ENCODE measurements at places on chromosomes 5 and 9. TPM values are rescaled to one million over a fixed set of nuclear protein-coding genes. Genes with fewer than 3 reads are reported as not detected.
A peak's percentile ranks its signal among the peaks of the same experiment; 100 is the strongest.

LHX3 gene
- polyA plus RNA-seq: 0.07 TPM

DNA sequence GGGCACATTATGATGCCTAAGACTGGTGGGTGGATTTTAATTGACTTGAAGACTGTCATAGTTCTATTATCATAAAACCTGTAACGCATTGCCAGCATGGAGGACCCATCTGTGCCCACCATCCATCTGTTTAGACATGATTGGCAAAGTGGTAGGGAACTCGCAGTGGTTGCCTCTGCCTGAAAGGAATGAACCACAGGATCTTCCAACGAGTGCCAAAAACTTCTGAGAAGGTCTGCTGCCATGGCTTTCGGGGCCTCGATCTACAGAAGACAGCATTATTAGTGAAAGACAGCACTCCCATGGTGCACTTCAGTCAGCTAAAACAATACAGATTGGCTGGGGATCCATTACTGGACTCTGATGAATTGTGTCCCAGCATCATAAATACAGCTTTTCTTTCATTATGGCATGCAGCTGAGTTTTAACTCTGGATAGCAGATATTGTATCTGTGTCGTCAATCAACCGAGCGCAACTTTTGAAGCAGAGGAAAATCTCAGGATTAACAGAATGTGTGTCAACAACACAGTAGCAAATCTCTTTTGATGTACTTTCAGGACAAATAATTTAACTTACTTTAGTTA lies 74.3 kb downstream of the ZDHHC21 start:
- H3K4me3 ChIP-seq: no peak overlapping the region
- no peaks in the 10 kb centered on the region for H3K36me3 ChIP-seq
- no peak overlapping the region for H3K27ac ChIP-seq
- H3K27me3 ChIP-seq: no peaks in the 10 kb centered on the region
- no peak for DNase-seq

- DNase-seq: no peak
- no peaks in the 10 kb centered on the region for H3K27me3 ChIP-seq
- no peak overlapping the region for H3K27ac ChIP-seq
These were observed 802.4 kb upstream of the ACO1 start for GRCh38 chr9:31582071-31582470.

DNA sequence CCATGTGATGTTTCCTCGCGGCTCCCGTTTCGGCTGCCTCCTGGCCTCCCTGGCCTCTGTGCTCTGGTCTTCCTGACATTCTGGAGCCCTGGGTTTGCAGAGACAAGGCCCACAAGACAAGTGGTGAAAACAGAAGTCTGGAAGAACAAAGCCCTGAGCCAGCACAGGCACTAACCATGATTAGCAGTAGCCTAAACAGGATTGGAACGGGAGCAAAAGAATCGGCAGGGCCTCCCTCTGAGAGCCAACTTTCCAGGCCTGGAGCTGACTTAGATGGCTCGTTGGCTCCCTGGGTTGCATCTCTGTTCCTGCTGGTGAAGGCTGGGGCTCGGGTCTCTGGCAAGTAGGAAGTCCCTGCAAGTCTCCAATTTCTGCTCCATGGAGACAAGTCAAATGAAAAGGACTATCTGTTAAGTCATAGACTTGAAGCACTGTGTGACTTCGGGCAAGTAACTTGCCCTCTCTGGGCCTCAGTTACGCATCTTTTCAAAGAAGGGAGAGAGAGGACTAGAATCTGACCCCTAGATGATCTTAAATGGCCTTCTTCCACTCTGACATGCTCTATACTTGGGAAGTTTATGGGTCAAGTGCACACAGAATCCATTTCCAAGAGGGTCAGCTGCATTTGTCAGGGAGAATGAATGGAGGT lies 3.3 kb downstream of the COL27A1 start:
- no peak for DNase-seq
- no peaks in the 10 kb centered on the region for H3K36me3 ChIP-seq
- H3K4me1 ChIP-seq: peaks cover 20% of the 10 kb centered on the region
- peaks cover 4% of the 10 kb centered on the region for H3K27me3 ChIP-seq
- H3K4me3 ChIP-seq: no peak overlapping the region
- H3K27ac ChIP-seq: no peak overlapping the region

DNA sequence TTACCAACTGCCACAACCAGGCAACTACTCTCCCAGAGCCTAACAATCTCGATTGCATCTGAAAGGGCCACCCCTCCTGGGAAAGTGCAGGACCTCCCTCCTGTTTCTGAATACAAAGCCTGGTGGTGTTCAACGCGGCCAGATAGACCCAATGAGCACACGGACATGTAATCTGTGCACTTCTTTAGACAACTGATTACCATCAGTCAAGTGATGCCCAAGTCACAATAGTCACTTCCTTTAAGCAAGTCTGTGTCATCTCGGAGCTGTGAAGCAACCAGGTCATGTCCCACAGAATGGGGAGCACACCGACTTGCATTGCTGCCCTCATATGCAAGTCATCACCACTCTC lies 739 bp downstream of the C9orf72 start:
- H3K4me3 ChIP-seq: peak overlapping the region; percentile 71
- peak overlapping the region; percentile 97 for H3K27ac ChIP-seq
- peaks cover 19% of the 10 kb centered on the region for H3K4me1 ChIP-seq
- no peaks in the 10 kb centered on the region for H3K27me3 ChIP-seq
- peak; percentile 89 for DNase-seq

DNA sequence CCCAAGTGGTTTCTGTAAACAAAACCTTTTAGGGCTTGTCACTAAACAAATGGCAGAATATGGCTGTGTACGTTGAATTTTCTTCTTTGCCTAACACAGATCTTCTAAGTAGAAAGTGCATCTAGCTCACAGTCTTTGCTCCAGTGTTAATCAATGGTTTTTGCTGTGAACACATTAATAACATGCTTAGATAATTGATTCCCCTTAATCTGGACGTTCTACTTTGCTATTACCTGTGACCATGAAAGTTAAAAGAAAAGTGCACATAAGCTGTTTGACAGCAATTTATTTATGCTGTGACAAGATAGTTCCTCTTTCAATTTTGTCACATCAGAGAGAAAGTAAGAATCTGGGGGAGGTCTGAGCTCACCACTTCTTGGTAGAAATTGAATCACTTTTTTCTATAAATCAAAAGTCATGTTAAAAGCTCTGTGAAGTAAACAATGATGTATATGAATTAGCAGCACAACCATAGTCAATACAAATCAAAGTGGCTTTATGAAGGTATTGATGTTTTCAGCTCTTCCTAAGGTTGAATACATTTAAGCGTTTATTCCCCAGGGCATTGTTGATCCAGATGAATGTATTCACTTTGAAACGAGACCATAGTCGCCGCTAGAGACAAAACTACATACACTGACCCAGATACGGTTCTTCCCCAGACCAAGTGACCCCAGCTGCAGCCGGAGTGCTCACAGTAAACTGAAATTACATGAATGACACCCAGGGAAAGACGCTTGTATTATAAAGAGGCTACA lies 174.6 kb upstream of the ZNF608 start:
- H3K4me1 ChIP-seq: peaks cover 29% of the 10 kb centered on the region
- no peaks in the 10 kb centered on the region for H3K36me3 ChIP-seq
- H3K27ac ChIP-seq: peak overlapping the region; percentile 71
- no peaks in the 10 kb centered on the region for H3K27me3 ChIP-seq
- H3K4me3 ChIP-seq: peak overlapping the region; percentile 36

DNA sequence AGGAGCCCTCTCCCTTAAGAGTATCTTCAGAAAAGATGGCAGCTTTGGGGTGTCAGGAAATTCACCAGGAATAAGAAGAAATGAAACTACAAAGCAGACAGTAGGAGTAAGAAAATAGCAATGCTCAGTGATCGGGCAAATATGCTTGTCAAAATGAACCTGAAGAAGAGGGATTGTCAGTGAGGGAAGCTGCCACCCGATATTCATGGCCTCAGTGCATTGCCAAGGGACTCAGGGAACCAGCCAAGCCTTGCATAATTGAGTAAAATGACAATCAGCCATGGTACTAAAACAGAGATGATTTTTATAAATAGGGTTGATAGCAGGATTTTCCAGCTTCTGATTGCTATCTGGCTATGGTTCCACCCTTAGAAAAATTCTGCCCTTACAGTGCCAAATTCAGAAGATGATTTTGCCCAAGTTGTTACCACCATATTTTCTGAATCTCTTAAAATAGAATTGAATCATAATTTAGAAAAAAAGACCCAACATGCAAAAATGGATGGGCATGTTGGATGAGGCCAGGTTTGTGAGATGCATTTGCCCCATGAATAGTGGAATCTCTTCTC lies 274.0 kb downstream of the NTRK2 start:
- H3K36me3 ChIP-seq: no peaks in the 10 kb centered on the region
- H3K27ac ChIP-seq: no peak overlapping the region
- H3K4me3 ChIP-seq: no peak overlapping the region
- no peaks in the 10 kb centered on the region for H3K27me3 ChIP-seq

GRCh38 chr5:144315026-144315425 lies 144.4 kb downstream of the KCTD16 start:
- H3K4me3 ChIP-seq: no peak overlapping the region
- H3K27ac ChIP-seq: no peak overlapping the region
- DNase-seq: no peak
- no peaks in the 10 kb centered on the region for H3K27me3 ChIP-seq
- H3K4me1 ChIP-seq: no peaks in the 10 kb centered on the region

DNA sequence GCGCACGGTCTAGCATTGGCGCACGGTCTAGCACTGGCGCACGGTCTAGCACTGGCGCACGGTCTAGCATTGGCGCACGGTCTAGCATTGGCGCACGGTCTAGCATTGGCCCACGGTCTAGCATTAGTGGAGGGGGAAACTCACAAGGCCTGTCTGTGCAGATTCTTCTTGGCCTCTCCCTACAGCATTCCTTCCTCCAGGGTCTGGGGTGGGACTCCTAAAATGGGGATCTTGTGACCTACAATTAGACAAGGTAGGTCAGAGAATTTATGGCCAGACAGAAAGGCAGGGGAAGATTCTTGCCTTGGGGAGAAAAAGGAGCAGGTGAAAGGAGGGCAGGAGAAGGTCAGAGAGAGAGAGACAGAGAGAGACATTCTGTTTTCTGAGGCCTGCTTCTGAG lies 5.4 kb upstream of the GBGT1 start:
- H3K27ac ChIP-seq: no peak overlapping the region
- DNase-seq: no peak
- H3K36me3 ChIP-seq: no peaks in the 10 kb centered on the region
- no peaks in the 10 kb centered on the region for H3K27me3 ChIP-seq
- H3K4me3 ChIP-seq: no peak overlapping the region

HTR1A gene
- polyA plus RNA-seq: not detected

OBP2B gene
- polyA plus RNA-seq: not detected

- H3K4me1 ChIP-seq: no peaks in the 10 kb centered on the region
- DNase-seq: no peak
- no peak overlapping the region for H3K4me3 ChIP-seq
- H3K36me3 ChIP-seq: no peaks in the 10 kb centered on the region
These were observed 26.1 kb upstream of the IL7R start for GRCh38 chr5:35830587-35830986.

RLN1 gene
- polyA plus RNA-seq: 0.60 TPM

DNA sequence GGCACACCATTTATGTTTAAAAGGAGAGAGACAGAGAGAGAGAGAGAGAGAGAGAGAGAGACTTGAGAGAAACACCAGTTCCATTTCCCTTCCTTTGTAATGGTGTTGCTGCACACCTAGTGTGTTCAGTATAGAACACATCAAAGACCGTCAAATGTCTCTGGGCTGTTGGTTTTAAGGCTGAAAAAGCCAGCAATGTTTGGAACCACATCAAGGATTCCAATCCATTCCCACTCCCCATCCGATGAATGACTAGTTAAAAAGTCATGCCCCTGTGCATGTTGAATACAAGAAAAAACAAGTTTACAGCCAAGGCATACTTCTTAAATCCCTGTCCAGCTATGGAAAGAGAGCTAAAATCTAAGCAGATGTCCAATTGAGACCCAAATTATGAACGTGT lies 83.0 kb upstream of the IFNE start:
- no peaks in the 10 kb centered on the region for H3K36me3 ChIP-seq
- peaks cover 16% of the 10 kb centered on the region for H3K27me3 ChIP-seq
- no peak for DNase-seq
- H3K4me3 ChIP-seq: no peak overlapping the region
- no peak overlapping the region for H3K27ac ChIP-seq

DNA sequence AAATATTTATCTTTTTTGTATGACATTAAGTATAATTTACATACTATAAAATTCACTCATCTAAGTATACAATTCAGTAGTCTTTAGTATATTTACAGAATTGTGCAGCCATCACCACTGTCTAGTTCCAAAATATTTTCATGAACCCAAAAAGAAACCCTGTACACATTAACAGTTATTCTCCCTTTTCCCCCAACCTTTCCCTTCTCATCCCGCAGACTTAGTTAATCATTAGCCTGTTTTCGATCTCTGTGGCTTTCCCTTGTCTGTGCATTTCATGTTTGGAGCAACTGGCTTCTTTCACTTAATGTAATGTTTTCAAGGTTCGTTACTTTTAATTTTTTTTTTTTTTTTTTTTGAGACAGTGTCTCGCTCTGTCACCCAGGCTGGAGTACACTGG lies 37.5 kb downstream of the MTREX start:
- no peaks in the 10 kb centered on the region for H3K27me3 ChIP-seq
- no peak overlapping the region for H3K4me3 ChIP-seq
- peaks cover 12% of the 10 kb centered on the region for H3K36me3 ChIP-seq
- H3K27ac ChIP-seq: no peak overlapping the region
- no peak for DNase-seq
- no peaks in the 10 kb centered on the region for H3K4me1 ChIP-seq

GRCh38 chr9:98641695-98642094 lies 67.0 kb downstream of the GABBR2 start:
- no peaks in the 10 kb centered on the region for H3K36me3 ChIP-seq
- no peak overlapping the region for H3K4me3 ChIP-seq
- peaks cover 5% of the 10 kb centered on the region for H3K27me3 ChIP-seq

FANCG gene
- 27.1 TPM for polyA plus RNA-seq

DNA sequence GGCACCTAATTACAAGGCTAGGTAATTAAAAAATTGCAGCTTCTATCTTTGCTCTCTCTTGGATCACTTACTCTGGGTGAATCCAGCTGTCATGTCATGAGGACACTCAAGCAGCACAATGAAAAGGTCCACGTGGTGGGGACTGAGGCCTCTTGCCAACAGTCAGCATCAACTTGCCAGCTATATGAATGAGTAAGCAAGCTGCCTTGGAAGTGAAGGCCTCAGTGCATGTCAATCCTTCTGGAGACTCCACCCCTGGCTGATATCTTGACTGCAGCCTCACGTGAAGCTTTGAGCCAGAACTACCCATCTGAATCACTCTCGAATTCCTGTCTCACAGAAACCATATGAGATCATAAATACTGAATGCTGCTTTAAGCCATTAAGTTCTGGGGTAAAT lies 140.5 kb downstream of the SNX18 start:
- no peak overlapping the region for H3K27ac ChIP-seq
- peaks cover 6% of the 10 kb centered on the region for H3K4me1 ChIP-seq
- H3K4me3 ChIP-seq: no peak overlapping the region
- no peaks in the 10 kb centered on the region for H3K36me3 ChIP-seq
- no peaks in the 10 kb centered on the region for H3K27me3 ChIP-seq

ALDH1B1 gene
- polyA plus RNA-seq: 0.56 TPM
